ENCODE measurements at places on chromosomes 7 and 10.
A peak's percentile ranks its signal among the peaks of the same experiment; 100 is the strongest.

GRCh38 chr10:62978482-62978881 is 154.6 kb upstream of the NRBF2 start:
- DNase-seq, result no peak

DNA sequence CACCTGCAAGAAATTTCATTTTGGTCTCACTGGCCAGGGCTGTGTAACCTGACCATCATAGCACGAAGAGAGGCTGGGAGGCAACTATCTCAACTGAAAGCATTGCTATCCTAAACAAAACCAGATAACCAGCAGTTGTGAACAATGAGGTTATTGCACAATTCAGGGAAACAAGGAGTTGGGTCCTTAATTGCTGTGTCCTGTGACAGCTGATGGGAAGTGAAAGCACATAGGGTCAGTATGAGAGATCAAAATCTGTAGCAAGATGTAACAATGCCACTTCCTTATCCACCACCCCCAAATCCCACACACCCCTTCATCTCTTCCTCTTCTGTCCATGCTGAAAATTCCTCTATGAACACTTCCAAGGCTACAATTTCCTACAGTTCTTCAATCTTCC is 80.2 kb downstream of the HTR7 start:
- DNase-seq, result no peak

GRCh38 chr7:134101716-134102115 is 25.4 kb upstream of the LRGUK start:
- no peak for DNase-seq

- DNase-seq, result no peak
Measured at GRCh38 chr7:10646194-10646593, 327.5 kb upstream of the PHF14 start.

- DNase-seq, result no peak
Measured at GRCh38 chr7:111162692-111163091, 71.8 kb downstream of the LRRN3 start.

- no peak for DNase-seq
Measured at GRCh38 chr10:15168291-15168785, at the start of gene NMT2. Gene NMT2, minus strand, starts transcription at chr10:15168693. Its CDS starts 81 bp downstream, at chr10:15168612.

DNA sequence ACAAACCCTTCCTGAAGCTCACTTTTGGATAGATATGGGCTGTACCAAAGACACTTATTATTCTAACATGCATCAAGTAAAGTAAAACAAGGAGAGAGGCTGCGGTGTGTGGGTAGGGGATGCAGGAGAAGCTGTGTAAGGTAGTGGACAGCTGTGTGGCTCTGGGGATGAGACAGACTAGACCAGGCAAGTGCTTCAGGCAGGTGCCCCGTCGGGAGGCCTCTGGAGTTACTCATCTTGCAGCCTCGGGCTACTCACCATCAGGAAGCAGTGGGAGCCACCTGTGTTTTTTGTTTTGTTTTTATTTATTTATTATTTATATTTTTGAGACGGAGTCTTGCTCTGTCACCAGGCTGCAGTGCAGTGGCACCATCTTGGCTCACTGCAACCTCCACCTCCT is 49.3 kb upstream of the NCAPG2 start:
- no peak for DNase-seq

DNA sequence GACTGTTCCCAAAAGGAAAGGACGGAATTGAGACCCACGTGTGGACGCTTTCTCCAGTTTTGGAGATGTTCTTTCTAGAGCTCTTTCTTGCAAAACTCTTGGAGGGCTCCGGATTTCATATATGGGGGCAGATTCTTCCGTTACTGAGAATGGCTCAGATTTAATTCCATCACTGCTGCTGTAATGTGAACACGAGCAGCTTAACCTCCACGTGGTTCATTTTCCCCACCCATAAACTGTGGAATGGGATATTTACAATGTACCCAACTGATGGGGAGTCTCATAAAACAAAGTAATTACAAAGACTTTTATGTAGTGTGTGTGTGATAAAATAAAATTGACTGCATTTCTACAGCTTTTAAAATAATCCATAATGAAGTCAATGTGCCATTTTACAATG is 15.1 kb upstream of the MSRB2 start:
- no peak for DNase-seq

DNA sequence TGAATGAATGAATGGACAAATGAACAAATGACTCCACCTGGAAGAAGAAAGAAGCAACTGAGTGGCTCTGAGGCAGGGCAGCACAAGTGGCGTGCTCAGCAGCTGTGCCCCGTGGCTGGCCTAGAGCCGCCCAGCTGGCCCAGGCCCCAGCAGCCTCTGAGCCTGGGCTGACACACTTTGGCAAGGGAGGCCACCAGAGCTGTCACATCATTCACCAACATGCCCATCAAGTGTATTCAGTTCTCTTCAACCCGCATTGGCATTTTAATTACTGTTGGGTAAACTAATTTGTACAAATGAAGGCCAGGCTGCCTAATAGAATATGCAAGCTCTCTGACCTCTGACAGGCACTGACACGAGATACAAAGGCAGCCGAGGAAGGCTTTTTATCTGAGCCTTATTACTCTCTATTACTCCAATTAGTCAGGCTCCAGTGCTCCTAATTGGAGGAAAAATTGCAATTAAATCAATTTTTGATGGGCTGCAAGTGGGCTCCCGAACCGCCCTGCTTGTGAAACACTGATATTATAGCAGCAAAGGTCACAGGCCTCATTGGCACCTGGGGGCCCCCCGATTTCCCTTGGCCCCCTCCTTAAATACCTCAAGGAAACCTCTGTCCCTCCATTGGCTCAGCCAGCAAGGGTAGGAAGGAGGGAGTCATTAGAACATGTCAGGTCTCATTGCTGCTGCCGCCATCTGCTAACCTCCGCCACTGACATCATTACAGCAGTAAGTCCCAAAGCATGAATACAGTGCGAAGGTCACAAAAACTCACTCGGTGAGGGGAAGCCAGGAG is 41.9 kb downstream of the DPCD start:
- DNase-seq, result no peak

- no peak for DNase-seq
Measured at GRCh38 chr7:405489-406211, 114.0 kb downstream of the PDGFA start.

- DNase-seq, result no peak
Measured at GRCh38 chr7:116876664-116877442, 14.5 kb downstream of the CAPZA2 start.

GRCh38 chr7:134457210-134457609 is 1.7 kb downstream of the AKR1B1 start:
- DNase-seq, result no peak

GRCh38 chr7:106538638-106539037 is 122.3 kb downstream of the CCDC71L start:
- no peak for DNase-seq

- DNase-seq, result no peak
Measured at GRCh38 chr7:86981127-86981526, 78.3 kb downstream of the ELAPOR2 start.

GRCh38 chr7:15218261-15218660 is 315.7 kb upstream of the DGKB start:
- no peak for DNase-seq

DNA sequence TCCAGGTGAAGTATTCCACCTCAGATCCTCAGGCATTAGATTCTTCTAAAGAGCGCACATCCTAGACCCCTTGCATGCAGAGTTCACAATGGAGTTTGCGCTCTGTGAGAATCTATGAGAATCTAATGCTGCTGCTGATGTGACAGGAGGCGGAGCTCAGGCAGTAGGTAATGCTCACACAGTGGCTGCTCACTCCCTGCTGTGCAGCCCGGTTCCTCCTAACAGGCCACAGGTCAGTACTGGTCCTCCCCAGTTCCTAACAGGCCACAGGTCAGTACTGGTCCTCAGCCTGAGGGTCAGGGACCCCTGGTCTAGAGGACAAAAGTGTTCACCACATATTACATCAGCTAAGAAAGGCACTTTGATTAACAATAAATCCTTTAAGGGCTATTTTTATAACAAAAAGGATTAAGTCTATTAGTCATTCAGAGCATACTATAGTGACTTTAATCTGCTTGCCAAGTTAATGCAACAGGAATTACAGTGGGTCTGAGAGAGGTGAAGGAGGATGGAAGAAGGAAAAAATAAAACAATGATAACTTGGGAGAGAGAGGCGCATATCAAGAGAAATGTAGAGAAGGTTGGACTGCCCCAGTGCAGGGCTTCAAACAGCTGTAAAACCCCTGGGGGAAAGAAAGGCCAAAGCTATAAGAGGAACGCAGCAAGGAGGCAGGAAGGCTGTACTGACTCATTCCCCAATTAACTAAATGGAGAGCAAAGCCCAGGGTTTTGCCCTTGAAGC is 49.2 kb downstream of the CUL2 start:
- DNase-seq, result no peak

GRCh38 chr10:90718182-90718581 is 139.7 kb downstream of the HTR7 start:
- DNase-seq, result no peak

- DNase-seq, result no peak
Measured at GRCh38 chr7:1936531-1937251, 266.6 kb downstream of the ELFN1 start.

DNA sequence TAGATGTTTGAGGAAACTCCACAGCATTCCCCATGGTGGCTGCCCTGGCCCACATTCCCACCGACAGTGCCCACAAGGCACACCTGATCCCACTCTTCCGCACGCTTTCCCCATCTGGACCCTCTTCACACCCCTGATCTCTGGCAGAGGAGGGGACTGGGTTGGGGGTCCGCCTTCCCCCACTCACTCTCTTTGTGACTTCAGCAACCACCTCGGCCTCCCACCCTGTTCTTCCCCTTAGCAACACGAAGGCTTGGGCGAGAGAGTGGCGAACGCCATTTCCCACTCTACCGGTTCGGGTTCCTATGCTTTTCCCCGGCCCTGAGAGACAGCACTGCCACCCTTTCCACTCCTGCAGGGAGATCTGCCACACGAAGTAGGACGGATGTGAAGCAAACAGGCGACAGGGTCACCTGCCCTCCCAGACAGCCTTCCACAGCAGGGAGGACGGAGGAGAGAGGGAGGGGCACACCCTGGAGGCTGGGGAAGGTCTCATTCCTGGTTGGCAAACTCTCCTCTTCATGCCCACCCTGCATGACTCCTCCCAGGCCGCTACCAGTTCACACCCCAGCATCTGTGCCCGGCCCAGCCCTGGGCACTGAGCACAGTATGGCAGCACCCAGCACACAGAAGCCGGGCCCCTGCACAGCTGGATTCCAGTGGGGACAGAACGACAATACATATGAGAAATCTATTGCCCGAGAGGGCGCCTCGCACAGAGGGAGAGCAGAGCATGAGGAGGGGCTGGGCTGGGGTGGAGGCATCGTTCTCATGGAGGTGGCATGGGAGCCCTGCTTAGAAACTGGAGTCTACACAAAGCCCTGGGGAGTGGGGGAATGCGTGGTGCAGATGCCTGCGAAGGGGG is 93.5 kb downstream of the PAXIP1 start:
- no peak for DNase-seq

DNA sequence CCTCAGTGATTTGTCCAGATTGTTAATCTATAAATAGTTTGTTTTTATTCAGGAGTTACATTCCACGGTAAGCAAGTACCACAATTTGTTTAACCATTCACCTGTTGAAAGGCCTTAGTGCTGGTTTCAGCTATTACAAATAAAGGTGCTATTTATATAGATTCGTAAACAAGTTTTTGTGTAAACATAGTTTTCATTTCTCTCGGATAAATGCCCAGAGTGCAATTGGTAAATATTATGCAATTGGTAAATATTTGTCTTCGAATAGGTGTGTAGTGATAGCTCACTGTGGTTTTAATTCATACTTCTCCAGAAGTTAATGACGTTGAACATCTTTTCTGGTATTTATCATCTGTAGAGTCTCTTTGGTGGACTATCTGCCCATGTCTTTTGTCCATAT is 76.4 kb upstream of the RSU1 start:
- no peak for DNase-seq

- no peak for DNase-seq
Measured at GRCh38 chr7:30924624-30925023, 13.0 kb downstream of the AQP1 start.

DNA sequence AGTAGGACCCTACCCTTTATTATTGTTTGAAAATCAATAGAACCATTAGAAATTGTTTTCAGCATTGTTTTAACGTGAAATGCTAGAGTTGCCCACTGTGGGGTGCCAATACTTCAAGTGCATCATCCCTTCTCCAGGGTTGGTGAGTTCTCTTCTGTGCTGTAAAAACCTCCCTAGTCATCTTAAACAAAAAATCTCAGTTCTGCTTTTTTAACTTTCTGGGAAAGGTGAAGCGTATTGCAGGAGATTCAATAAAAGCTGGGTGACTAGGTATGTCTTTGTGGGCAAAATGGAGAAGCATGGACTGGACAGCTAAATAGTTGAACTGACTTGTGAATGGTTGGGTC is 699.1 kb downstream of the SUGCT start:
- DNase-seq, result no peak

- DNase-seq, result peak; percentile 15
Measured at GRCh38 chr7:105354383-105354782, 34.3 kb downstream of the SRPK2 start.

Data from CD4-positive, alpha-beta T cell (primary cell).